ENCODE measurements at places on chromosomes 3 and 15.

DNA sequence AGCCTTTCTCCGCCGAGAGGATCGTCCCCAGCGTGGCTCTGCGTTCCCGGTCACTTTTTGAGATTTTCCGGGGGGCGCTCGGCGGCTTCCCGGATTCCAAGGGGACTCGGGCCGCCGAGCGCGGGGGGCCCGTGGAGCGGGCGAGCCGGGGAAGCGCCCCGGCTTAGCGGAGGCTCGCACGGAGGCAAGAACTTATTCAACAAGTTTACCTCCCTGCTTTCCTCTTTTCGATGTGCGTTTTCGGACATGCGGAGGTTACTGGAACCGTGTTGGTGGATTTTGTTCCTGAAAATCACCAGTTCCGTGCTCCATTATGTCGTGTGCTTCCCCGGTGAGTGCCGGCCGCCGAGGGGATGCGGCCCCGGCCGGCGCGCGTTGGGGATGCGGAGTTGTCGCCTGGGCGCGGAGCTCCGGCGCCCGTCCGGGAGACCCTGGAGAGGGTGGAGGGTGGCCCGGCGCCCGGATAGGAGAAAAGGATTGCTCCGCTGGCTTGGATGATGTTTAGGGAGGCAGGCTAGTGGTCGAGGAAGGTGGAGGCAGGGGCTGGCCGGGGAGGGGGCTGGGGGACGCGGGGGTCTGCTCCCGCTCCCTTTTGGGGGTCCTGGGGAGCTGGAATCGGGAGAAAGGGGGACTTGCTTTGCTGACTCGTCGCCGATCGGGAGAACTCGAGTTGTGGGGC lies 810 bp downstream of the PTPRG start:
- DNase-seq, result no peak

GRCh38 chr3:123782488-123782887 lies 101.6 kb downstream of the MYLK start:
- no peak for DNase-seq

DNA sequence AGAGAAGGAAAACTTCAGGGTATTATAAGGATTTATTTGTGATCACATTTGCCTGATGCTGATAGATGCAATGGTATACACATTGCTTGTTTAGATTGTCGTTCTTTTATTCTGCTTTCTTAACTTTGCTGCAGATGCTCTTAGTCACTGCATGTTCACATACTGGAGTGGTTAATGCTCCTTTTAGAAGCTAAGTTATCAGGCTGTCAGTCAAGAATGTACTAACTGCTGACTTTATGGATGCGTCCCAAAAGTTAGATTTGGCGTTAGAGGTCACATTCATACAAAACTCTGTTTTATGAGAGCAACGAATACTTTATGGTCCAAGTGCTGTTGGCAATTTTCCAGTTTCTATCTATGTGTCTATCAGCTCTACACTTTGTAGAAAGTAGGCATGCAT lies 160.7 kb downstream of the BBX start:
- no peak for DNase-seq

DNA sequence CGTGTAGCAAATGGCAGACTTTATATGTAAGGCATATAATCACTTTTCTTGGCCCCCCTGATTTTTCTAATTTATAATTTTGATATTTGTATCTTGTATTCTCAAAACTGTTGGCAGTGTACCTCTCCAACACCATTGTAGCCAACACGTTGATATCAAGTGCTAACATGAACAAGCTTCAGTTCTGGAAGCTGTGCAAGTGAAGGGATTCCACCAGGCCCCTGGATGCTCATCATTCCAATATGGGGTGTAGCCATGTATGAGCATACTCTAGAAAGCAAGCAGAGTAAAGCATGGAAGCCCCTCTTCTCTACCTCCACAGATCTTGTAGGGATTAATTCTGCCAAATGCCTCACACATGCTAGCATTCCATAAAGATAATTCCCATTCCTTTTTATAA lies 211.3 kb downstream of the MYRIP start:
- DNase-seq, result no peak

GRCh38 chr3:47344971-47345370 lies 35.9 kb upstream of the PTPN23 start:
- DNase-seq, result no peak

- DNase-seq, result no peak
Measured at GRCh38 chr3:31240874-31241273, 291.9 kb upstream of the STT3B start.
